Stimulated activated CD4-positive, alpha-beta T cell treated with anti-CD3 and anti-CD28 coated beads, Interleukin-4, amount 100 ng/mL, for 1 hour (primary cell): ENCODE measurements at places on chromosomes 16 and 17.

DNA sequence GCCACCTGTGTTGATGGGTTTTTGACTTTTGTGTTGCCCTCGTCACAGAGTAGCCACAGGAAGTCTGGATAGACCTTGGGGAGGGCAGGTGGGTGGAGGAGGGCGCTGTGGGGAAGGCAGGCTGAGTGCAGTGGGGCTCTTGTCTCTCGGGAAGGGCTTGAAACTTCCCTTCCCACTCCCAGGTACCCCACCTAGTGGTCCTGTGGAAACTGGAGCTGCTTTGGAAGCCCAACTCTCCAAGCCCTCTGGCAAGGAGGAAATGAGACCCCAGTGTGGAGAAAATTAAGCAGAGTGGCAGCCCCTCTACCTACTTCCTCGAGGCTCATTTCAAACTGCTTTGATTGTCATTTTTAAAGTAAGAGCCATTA lies 9.2 kb downstream of the CA5A start:
- DNase-seq: no peak

DNA sequence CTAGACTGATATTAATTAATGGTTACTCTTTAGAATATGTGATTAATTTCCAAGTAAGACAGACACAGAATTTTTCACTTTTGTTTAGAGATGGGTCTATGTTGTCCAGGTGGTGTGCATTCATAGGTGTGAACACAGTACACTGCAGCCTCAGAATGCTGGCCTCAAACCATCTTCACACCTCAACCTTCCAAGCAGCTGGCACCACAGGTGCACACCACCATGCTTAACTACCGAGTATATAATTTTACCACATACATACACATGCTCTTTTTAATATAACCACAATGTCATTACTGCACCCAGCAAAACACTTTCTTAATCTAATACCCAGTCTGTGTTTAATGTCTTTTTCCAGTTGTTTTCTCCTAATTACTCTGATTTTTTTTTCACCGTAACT lies 23.9 kb downstream of the N4BP1 start:
- DNase-seq: no peak

DNA sequence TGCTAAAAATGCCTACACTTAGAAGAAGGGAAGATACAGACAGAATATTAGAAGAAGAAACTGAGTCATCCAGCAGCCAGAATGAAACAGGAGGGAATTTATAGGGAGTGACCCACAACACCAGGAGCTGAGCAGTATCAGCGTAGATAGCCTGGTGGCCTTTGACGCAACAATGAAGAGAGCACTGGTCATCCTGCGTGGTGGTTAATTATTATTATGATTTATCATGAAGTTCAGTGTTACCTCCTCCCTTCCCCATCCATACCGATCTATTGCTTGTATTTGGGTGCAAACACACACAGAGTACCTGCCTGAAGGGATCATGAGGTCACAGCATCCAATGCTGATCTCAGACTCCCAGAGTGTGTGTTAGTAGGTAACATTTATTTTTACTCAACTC lies 38.5 kb downstream of the ERCC4 start:
- no peak for DNase-seq

DNA sequence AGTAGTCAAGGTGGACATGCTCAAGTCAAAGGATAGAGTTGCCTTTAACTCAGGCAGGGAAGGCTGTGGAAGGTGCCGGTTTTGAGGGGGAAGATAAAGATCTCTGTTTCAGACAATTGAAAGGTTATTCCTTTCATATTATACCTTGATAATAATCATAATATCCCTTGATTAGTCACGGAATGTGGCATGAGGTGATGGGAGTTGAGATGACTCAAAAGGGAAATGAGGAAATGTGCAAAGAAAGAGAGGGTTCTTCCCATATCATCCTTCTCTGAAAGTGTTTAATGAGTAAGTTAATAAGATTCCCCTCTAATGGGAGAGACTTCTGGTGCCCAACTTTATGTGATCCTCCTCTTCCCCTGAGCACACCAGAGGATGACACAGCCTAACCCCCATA lies 43.1 kb upstream of the HS3ST2 start:
- no peak for DNase-seq

- no peak for DNase-seq
These were observed 31.9 kb downstream of the PMP22 start for GRCh38 chr17:15233022-15233805.
